ENCODE measurements at places on chromosomes 5 and 9.

DNA sequence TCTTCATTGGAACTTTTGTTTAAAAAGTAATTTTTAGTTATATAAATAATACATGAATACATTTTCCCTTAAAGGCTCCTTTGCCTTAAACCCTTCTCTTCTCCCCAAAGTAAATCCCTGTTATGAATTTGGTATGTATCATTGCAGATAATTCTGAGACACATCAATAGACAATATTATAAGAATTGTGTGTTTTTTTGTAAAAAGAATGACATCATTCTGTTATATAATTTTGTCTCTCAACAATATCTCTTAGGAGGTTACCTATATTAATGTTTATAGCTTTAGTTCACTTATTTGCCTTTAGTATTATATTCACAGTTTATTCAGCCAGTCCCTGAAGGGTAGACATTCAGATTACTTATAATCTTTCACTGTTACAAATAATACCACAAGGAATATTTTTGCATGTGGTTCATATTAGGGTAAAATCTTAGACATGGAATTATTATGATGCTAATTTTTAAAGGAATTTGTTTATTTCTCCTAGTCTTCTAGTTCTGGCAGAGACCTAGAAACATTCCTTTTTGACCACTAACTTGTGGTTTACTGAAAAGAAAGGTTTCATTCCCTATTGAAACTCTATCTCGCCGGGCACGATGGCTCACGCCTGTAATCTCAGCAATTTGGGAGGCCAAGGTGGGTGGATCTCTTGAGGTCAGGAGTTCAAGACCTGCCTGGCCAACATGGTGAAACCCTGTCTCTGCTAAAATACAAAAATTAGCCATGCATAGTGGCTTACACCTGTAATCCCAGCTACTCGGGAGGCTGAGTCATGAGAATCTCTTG is 105.6 kb downstream of the KCTD16 start:
- no peak for DNase-seq

DNA sequence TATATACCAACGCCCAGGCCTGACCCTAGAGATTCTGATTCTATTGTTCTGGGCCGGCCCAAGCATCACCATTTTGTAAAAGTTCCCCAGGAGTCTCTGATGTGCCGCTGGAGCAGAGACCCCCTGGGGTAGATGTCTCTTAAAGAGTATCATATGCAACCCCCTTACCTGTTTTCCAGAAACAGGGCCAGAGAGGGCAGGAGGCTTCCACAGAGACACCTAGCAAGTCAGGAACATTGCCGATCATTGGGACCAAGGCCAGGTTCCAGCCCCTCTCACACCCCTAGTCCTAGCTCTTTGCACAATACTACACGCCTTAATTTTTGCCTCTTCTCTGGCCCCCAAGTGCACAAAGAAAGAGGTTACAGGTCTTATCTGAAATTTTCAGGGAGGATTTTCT is 63.8 kb downstream of the TMOD1 start:
- no peak for DNase-seq

DNA sequence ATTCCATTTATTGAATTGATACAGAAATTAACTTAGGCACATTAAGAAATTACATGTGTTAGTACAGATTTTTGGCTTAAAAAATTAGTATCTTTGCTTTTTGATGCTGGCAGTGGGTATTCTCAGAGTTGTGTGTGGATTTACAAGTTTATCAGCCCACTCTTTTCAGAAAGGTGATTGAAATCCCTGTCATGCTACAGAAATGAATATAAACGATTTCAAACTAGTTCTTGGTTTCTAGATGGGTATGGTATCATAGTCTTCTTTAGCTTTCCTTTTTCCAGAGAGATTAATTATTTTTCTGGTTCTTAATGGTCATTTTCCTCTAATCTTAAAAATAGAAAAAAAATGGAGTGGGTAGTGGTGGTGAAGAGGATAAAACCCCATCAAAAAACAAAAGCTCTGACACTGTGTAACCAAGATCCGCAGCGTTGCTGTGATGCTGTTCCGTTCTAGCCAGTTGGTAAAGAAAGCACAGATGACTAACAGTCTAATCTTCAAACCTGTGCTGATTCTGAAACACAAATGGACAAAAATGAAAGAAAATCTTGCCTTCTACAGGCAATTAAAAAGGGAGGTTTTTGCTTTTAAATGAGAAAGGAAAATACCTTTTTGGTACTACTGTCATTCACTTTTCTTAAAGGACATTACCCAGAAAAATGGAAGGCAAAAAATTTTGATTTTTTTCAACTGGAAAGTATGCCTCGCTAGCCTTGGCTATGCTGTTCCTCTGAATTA is 5.2 kb downstream of the LRRTM2 start:
- no peak for DNase-seq

DNA sequence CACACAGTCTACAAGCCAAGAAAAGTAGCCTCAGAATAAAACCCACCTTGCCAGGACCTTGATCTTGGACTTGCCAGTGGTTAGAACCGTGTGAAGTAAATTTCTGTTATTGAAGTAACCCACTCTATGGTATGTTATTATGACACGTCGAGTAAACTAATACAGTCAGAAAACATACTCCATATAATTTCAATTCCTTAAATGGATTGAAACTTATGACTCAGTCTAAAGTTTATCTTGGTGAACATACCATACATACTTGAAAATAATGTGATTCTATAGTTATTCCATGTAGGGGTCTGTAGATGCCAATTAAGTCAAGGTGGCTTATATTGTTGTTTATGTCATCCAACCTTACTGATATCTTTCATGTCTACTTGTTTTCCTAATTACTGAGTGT is 950.7 kb downstream of the TLE4 start:
- no peak for DNase-seq

GRCh38 chr5:73042993-73043392 is 77.4 kb upstream of the TMEM171 start:
- DNase-seq: no peak

GRCh38 chr9:16960084-16960483 is 89.6 kb upstream of the BNC2 start:
- no peak for DNase-seq

GRCh38 chr9:70147651-70148050 is 104.0 kb downstream of the MAMDC2 start:
- no peak for DNase-seq

DNA sequence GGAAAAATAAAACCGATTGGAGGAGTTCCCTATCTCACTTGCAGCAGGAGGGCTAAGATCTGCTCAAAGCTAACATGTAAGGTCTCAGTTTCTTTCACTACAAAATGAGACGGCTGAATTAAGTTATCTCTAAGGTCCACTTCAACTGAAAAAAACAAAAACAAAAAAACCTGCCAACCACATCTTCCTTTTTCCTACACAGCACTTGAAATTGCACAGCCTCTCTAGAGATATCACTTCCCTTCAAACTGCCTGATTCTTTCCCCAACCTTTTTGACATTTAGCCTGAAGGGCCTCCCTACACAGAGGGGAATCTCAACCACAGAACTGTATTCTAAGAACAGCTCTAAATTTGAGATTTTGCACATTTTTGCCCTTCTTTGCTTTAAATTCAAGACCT is 227.9 kb upstream of the TARS1 start:
- no peak for DNase-seq

GRCh38 chr9:132005899-132006298 is 73.8 kb downstream of the MED27 start:
- no peak for DNase-seq

DNA sequence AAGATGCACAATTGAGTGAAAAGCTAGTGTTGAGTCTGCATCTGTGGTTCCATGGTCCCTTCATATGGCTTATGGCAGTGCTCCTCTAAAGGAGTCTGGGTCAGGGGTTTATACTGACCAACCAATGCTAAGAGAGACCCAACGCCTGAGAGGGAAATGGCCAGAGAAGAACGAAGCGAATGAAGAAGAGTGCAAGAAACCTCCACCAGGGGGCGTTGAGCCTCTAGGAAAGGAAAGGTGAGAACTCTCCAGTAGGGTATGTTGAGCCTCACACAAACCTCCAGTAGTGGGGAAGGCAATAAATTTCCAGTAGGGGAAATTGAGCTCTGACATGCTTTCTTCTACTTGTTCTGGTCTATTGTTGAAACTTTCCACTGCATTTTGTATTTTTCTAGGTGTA is 470.6 kb downstream of the PRDM9 start:
- no peak for DNase-seq

- DNase-seq: no peak
These were observed 545.3 kb upstream of the PTPRD start for GRCh38 chr9:11158063-11158462.

- DNase-seq: no peak
These were observed 88.2 kb upstream of the NR3C1 start for GRCh38 chr5:143491646-143492045.

- no peak for DNase-seq
These were observed 134.5 kb upstream of the SPEF2 start for GRCh38 chr5:35483191-35483590.

GRCh38 chr5:14849516-14850294 is 21.9 kb downstream of the ANKH start:
- DNase-seq: no peak

DNA sequence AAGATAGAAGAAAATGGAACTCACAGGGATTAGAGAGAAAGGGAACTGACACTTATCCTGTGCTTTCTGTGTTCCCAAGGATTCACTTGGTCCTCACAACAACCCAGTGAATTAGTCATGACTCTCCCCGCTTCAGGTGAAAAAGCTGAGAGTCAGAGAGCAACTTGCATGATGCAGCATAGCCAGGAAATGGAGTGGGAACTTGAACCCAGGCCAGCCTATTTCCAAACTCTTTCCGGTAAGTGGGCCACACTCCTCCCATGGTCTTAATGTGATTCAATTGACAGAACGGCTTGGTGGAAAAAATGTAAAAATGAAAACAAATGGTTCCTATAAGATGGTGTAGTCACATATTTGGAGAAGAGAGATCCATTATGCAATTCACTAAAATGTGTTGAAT is 45.9 kb upstream of the CEMIP2 start:
- DNase-seq: no peak

DNA sequence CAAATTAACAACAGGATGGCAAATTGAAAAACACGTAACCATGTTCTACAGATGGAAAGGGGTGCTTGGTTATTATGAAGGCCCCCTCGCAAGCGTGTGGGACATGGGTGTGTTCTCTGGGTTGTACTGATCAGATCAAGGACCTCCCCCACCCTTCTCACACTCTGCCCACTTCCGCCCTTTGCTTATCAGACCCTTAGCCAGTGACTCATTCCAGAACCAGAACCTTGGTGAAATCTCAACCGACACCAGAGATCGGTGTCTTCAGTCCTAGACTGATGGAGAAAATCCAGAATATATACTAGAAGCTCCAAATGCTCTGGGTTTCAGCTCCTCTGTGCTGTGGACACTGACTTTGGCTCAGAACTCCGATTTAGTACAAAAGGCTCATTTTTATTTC is 64.9 kb downstream of the PTTG1 start:
- no peak for DNase-seq

- DNase-seq: no peak
These were observed 53.3 kb upstream of the RNU6ATAC start for GRCh38 chr9:134217431-134218210.

- peak; percentile 4 for DNase-seq
These were observed 234.3 kb upstream of the ANKH start for GRCh38 chr5:15105799-15106393.

- DNase-seq: no peak
These were observed 480.0 kb upstream of the C9orf72 start for GRCh38 chr9:28053096-28053777.

DNA sequence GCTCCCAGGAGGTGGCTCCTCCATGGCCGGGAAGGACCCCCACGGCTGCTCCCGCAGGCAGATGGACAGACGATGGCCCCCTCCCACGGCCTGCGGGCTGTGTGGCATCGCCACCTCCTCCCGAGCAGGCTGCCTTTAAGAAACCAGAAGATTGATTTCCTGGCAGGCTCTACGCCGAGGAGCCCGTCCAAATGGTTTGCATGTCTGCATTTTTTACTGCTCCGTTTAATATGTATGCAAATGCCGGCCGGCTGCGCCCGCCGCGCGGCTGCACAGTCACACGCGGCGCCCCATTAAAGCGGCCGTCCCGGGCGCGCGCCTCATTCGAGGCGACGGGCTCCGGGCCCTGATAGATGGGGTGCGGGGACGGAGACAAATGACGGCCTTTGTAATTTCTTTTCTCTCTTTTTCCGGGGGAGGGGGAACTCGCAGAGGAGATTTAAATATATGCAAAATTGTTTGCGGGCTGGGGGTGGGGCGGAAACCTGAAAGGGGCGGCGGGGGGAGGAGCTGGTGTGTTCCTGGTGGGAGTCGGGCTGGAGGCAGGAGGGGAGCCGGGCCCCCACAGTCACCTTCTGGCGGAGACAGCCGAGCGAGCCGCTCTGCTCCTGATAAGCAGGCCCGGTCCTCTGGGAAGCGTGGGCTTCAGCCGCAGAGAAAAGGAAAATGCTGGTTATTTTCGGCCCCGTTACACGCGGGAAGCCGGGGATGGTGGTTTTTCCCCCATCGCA is 158.7 kb upstream of the IER5L start:
- no peak for DNase-seq

- no peak for DNase-seq
These were observed 4.5 kb downstream of the NREP start for GRCh38 chr5:111752426-111752965.

DNA sequence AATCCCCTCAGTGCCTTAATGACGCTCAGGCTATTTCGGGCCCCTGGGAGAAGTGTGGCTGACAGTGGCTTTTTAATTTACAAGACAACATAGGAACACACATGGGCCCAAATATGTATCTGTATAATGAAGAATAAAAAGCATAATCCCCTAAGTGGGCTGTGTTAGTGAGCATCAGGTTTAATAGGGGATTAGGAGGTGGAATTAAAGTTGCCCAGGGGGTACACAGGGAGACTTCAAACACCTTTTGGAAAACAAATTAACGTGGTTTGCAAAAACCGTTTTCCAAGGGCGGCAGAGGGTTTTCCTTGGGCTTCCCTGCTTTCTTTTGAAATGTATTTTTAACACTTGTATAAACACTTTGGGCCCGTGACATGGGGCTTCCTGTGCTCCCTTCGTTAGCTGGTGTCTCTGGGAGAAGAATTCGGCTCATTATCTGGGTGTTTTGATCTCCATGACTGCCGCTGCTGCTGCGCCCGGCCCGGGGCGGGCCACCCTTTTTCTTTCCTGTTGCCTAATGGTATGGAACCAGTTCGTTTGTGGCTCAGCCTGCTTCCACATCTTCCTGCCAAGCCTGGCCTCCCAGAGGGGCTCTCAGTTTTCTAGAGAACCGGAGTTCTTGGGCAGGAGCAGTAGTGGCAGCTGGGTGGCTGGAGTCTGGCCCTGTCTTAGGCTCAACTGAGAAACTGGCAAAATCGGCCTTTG is 173.0 kb downstream of the MACROH2A1 start:
- DNase-seq: no peak

DNA sequence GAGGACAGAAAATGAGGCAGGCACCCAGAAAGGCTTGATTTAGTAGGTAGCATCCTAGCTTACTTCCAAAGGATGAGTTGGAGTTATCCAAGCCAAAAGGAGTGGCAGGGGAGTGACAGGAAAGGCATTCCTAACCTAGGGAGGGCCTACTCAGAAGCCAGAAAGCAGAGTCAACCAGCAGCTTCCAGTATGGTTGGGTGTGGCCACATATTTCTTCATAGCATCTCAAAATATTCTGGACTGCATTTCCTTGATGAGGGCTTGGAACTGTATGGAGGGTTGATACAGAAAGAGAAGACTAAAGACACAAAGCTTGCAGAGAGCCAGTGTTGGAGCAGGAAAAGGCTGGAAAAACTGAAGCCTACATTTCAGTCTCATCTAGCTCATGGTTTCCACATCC is 656.8 kb upstream of the DMAC1 start:
- DNase-seq: no peak

Data from SW 1271 (cell line).